ENCODE measurements at places on chromosomes 16 and 17. TPM values are rescaled to one million over a fixed set of nuclear protein-coding genes. Genes with fewer than 3 reads are reported as not detected.

The CD300LB gene
- 0.25 TPM for total RNA-seq

The KRT28 gene
- total RNA-seq, result not detected

The ZNRF1 gene
- 20.1 TPM for total RNA-seq

DNA sequence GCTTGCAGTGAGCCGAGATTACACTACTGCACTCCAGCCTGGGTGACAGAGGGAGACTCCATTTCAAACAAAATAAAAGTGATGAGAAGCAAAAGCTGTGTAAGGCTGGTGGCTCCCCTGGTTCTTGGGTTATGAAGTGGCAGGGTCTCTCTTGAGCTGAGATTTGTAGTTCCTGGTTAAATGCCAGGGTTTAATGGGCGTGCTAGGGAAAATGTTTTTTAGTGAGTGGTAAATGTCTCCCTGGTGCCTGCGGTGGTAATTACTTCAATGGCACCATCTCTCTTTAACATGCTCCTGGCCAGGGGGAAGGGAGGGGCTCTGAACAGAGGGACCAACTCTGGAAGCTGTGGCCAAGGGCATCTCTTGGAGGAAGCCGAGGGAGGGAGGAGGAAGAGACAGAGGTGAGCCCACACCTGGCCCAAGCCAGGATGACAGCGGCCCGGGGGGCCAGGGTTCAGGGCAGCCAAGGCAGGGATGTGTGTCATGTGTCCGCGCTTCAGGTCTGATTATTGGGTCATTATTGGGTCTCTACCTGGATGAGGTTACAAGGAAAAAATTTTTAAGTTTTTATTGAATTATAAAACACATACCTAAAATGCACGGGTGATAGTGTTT is 17.8 kb upstream of the RPL38 start:
- H3K4me3 ChIP-seq, result no peak overlapping the region
- no peak for DNase-seq
- H3K27ac ChIP-seq, result no peak overlapping the region
- no peaks in the 10 kb centered on the region for H3K27me3 ChIP-seq
- H3K4me1 ChIP-seq, result no peaks in the 10 kb centered on the region

DNA sequence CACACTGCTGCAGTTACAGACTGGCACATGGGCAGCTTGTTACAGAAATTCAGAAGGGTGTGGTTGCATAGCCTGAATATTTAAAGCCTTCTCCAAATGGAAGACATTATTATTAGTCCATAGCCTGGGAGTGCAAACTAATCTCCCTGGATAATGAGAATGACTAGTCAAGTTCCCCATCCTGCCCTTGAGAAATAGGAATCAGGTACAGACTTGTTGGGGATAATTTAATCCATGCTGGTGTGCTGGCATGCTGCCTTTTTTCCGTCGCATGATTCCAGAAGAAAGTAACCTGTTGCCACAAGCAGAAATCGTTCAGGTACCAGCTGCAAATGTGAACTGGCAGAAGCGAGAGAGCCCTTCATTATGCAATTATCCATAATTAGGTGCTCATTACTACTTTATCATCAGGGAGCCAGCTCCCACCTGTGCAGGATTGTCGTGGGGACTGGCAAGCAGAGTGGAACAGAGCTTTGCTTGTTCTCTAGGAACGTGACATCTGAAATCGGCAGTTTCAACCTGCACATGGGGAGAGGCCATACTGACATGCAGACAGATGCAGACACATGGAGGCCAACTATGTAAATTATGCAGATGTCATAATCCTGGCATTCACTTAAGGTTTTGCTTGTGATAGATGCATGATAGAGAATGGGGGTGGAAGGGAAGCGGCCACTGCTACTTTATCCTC is 419.4 kb downstream of the PMP22 start:
- no peak overlapping the region for H3K4me3 ChIP-seq
- no peaks in the 10 kb centered on the region for H3K27me3 ChIP-seq
- no peak for DNase-seq

- no peaks in the 10 kb centered on the region for H3K36me3 ChIP-seq
- peak overlapping the region; percentile 94 for H3K27ac ChIP-seq
- no peak for DNase-seq
- H3K4me1 ChIP-seq, result peaks cover 68% of the 10 kb centered on the region
- no peaks in the 10 kb centered on the region for H3K27me3 ChIP-seq
- no peak overlapping the region for H3K4me3 ChIP-seq
These were observed 2.3 kb upstream of the MAP2K3 start for GRCh38 chr17:21282231-21282630.
